Activated gamma-delta T cell treated with anti-CD3 and anti-CD28 coated beads, Interleukin-2, amount 50 U/mL, for 16 hours (primary cell): ENCODE measurements at places on chromosomes 1 and 21.

- DNase-seq, result no peak
These were observed 95.8 kb downstream of the CRB1 start for GRCh38 chr1:197363855-197364254.

- DNase-seq, result no peak
These were observed 244.6 kb downstream of the TOMM20 start for GRCh38 chr1:234884006-234884405.

DNA sequence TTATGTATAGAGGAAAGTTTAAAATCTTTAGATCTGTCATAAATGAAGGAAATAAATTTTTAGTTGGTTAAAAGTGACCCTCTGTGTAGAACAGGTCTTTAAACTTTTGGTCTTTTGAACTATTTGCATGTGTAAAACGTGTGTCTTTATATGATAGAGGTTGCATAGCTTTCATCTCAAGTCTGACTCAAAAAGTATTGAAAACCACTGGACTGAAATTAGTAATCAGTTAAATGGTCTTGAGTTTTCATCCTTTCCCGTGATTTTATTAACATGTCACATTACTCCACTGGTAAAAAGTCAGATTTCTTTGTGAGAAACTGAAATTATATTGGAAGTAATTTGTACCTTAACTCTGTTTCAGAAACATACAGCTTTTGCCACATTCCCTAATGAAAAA is 1.8 kb downstream of the RNPC3 start:
- DNase-seq, result no peak

DNA sequence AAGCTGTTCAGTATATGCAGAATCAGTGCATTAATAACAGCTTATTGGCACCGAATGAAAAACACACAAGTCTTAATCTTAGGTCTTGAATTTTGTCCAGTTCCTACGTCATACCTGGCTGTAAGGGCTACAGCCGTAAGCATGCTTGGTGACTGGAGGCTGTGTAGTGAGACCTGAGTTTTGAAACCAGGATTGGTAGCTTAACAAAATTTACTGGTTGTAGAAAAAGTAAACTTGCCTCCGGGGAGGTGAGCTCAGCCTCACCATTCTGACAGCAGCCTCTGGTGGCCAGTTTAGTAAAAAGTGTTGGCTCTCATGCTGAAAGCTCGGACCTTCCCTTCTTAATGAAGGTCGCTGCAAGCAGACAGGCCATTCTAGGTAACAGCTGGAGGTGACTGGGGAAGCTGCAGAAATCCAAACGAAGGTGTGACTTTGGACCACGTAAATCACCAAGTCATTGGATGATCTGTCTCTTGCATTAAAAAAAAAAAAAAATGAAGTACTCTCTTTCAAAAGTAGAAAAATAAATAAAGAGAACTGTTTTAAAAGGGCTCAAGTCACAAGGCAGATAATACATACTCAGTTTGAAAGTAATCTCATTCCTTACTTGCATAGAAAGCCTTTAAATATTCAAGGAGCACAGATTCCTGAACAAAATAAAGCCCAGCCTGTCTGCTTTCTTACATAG is 48.9 kb downstream of the HLCS start:
- no peak for DNase-seq

DNA sequence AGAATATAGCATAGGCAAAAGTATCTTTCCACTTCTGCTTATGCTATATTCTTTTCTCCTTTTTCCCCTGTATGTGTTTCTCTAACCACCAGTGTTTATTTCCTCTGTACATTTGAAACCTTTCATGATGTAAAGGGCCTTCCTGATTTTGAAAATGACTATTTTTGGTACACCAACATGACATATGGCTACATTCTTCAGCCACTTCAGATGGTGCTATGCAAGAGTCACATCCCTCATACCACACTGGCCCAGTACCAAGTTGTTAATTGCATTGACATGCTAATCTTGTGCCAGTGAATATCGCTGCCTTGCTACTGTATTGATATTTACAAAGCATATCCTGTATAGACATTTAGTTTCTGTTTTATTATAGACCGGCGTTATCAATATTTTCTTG is 408.7 kb downstream of the NCAM2 start:
- DNase-seq, result no peak

- no peak for DNase-seq
These were observed 10.8 kb downstream of the GPR3 start for GRCh38 chr1:27403065-27403726.

GRCh38 chr1:244280859-244281258 is 170.8 kb downstream of the ADSS2 start:
- no peak for DNase-seq

GRCh38 chr1:54265659-54266058 is 65.7 kb downstream of the MRPL37 start:
- no peak for DNase-seq

DNA sequence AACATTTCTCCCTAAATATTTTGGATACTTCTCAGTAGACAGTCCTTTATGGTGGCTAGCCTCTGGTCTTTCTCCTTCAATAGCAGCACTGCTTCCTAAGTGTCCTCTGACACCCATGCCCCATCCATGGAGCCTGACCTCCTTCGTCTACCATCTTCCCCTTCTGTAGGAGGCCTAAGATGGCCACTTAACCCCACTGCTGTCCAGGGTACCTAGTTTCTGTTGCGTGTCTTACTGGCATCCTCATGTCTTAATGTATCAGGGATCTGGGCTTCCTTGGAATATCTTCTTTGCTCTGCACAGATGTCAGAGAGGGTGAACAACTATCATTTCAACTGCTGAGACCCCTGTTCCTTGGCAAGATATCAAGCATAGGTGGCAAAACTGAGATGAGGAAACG is 5.4 kb upstream of the KIRREL1 start:
- DNase-seq, result no peak

GRCh38 chr1:218377143-218377660 is 32.1 kb downstream of the TGFB2 start:
- DNase-seq, result peak; percentile 40

DNA sequence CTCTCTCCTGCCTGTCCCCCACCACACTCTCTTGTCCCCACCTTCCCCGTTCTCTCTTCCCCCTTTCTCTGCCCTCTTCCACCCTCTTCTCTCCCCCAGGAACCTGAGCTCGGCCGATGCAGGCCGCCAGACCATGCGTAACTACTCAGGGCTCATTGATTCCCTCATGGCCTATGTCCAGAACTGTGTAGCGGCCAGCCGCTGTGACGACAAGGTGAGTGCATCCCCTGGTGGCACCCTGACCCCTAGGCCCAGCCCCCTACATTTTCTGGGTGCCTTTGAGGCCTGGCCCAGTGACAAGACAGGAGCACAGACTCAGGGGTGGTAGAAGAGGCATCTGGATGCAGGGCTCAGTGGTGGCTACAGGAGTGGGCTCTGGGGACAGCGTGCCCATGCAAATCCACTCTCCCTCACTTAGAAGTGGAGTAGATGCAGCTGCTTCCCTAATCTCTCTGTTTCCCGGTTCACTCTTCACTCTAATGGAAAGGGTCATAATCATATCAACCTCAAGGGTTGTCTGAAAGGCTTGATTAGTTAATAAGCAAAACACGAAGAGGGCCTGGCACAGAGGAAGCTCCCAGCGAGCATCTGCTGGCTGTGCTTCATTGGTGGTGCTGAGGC is 37.0 kb downstream of the PKP1 start:
- DNase-seq, result no peak

DNA sequence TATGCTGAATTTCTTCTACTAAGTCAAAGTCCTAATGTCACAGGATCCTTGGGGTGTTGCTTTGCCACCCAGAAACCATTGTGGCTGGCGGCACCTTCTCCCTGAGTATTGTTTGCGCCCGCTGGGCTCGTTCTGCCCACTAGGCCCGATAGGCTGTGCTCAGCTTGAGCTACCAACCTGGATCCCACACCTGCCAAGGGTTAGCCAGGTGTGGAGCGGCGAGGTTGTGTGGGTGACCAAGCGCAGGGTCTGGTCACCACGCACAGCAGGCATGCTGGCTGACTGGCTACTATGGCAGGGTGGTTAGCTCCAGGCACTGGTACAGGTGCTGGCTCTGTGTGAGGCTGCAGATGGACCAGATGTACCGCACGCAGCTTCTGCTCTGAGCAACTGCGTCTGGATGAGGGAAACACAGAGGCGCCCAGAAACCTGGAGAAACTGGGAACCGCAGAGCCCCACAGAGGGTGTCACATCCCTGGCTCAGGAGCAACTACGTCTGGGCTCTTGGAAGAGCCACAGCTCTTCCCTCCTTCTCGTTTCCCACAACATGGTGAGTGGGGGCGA is 50.3 kb upstream of the SCYL3 start:
- no peak for DNase-seq

GRCh38 chr1:176829261-176829660 is 335.3 kb downstream of the ASTN1 start:
- no peak for DNase-seq

DNA sequence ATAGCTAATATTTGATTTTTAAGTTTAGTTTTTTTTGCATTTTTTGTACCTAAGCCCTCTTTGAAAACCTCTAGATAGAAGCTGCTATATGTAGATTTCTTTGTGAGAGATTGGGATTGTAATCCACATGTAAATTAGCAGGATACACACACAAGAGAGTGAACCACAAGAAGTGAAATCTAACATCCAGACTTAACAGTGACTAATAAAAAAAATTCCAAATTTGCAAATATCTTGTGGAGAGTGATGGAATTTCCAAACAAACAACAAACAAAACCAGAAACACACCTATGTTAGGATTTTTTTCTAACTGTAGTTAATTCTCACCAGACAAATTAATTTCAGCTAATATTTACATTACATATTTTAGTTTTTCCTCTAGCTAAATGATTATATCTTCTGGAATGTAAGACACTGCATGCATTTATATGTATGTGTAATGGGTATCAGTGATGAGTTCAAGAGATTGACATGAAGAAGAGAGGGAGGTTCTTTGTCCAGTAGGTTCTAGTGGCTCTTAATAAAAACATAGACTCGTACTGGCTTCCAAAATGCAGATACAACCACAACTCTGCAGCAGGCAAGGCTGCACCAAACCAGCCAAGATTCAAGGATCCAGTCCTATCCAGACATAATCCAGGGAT is 12.8 kb downstream of the CLDN17 start:
- no peak for DNase-seq

DNA sequence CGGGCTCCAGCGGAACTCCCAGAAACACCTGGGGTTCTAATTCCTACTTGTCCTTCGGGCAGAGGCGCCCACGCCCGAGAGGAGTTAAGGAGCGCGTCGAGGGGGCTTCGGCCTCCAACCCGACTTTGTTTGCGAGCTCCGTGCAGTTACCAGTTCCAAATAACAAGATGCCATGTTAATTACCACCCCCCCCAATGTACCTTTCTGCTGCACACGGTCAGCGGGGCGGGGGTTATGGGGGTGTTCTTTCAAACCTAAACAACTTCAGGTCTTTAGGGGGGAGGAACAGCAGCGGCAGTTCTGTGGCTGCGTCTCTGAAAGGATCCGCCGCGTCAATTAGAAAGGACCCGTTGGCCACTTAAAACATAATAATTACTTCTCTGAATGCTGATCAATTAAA is 114.8 kb downstream of the PRDM16 start:
- DNase-seq, result no peak

DNA sequence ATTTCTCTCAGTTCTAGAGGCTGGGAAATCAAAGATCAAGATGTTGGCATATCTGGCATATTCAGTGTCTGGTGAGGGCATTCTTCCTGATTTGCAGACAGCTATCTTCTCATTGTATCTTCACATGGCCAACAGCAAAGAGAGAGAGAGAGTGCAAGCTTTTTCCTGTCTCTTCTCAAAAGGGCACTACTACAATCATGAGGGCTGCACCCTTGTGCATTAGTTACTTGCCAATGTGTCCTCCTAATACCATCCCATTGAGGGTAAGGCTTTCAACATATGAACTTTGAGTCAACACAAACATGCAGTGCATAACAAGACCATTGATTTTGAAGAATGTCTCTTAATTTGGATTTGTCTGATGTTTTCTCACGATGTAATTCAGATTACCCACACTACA is 78.0 kb downstream of the CCDC30 start:
- no peak for DNase-seq

GRCh38 chr21:28640326-28640725 is 352.4 kb downstream of the LTN1 start:
- DNase-seq, result no peak

GRCh38 chr1:15764269-15764764 is 5.7 kb downstream of the FBLIM1 start:
- no peak for DNase-seq

DNA sequence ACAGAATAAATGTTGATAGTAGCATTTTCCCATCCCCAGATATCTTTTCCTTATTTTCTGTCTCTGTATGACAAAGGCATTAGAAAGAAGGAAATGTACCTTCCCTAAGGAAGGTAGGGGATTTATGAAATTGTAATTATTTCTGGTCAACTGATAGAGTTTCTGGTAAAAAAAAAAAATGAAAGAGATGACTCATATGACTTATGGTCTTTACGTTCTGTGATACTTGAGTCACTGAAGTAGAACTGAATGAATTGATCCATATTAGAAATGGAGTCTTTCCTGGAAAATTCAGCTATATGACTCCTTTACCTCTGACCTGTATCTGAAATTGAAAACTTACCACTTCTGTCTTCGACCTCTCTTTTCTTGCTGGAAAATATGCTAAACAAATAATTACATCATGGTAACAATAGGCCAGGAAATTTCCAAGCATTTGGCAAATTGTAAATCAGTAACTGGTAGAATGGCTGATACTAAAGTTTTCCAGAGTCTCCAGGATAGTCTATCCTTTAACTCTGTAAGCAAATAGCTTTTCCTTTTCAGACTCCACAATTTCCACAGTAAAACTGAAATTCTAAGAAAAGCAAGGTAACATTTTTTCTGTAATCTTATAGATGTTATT is 364.3 kb upstream of the PTBP2 start:
- DNase-seq, result no peak

DNA sequence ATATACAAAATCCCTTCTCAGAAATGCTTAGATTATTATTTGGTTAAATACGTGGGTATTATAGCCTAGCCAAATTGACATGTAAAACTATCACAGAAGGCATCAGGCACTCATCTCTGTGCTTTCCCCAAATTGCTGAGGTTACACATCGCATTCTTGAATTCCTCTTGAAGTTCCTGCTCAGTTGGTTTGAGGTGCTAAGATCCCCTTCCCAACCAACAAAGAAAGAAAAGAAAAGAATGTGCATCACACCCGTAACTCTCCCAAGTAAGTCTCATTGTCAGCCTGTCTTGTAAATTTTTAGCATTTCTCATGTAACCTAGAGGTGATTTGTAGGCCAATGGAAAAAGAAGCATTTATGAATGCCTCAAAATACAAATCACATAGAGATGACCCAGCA is 539.2 kb upstream of the PRMT6 start:
- DNase-seq, result no peak

- peak; percentile 32 for DNase-seq
These were observed 1.1 kb upstream of the TMEM167B start for GRCh38 chr1:109089242-109090015.

GRCh38 chr1:8112611-8113261 is 86.6 kb upstream of the ERRFI1 start:
- no peak for DNase-seq
